ENCODE measurements at places on chromosomes 4 and X.

DNA sequence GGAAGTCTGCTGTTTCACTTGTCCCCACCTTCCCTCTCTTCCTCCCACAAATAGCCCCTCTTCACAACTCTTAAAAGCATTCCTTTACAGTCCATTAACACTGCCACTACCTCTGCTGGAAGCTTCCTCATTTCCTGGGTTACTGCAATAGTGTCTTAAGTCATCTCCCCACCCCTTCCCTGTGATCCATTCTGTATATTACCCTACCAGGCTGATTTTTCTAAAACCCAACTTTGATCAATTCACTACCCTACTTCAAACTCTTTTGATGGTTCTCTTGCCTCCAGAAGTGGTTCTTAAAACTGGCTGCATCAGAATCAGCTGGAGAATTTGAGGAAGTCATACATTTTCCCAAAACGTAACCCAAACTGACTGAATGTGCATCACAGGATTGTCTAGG, 8.8 kb upstream of the XIAP start:
- no peak for DNase-seq

- no peak for DNase-seq
These were observed 52.0 kb upstream of the IL13RA1 start for GRCh38 chrX:118675326-118675965.

DNA sequence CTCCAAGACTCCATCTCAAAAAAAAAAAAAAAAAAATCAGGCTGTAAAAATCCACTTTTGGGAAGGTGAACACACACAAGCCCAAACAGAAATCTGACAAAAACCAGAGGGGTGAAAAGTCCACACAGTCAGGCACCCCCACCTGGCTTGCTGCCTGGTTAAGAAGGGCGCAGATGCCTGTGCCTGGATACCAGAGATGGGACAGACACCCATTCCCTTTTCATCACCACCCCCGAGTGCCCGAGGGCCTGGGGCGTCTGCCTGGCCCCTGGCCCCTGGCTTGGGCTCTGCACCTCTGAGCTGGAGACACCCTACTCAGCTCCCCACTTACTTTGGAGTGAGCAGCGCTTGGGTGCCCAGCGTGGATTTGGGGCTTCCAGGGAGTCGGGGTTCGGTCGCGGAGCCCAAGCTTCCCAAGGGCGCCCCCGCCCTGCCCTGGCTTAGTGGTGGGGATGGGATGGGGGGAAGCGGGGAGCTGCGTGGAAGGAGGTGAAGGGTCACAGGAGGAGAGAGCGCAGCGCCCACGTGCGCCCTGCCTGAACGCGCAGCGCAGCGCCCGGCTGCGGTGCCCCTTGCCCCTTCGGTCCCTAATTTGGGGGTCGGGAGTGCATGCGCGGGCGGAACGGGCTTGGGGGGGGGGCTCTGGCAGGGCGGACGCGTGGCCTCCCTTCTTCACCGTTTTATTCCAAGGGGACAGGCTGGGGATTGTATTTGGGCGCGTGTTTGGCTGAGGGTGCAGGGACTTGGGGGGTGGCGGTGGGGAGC, 11.3 kb downstream of the SHOX start:
- DNase-seq, result no peak

- no peak for DNase-seq
These were observed 15.2 kb downstream of the GAB1 start for GRCh38 chr4:143351774-143352451.

- DNase-seq, result no peak
These were observed 179.6 kb downstream of the KDR start for GRCh38 chr4:54945838-54946237.

GRCh38 chr4:56112377-56112776, 163.6 kb downstream of the CEP135 start:
- no peak for DNase-seq

DNA sequence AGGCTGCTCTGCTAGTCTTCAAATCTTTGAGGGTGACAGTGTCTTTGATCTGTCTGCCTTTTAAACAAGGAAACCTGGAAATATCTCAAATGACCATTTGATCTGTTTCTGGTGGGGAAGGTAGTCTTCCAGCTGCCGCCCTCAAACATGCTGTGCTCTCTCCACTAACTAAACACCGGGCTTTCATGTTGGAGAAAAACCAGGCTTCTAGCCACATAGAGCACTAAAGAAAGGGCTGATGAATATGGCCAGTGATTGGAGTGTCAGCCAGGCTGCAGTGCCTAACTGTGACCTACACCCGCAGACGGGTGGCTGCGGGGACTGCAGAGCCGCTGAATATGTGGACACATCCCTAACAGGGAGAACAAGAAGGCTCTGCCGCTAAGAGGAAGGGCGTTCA, 85.9 kb downstream of the UNC5C start:
- no peak for DNase-seq

DNA sequence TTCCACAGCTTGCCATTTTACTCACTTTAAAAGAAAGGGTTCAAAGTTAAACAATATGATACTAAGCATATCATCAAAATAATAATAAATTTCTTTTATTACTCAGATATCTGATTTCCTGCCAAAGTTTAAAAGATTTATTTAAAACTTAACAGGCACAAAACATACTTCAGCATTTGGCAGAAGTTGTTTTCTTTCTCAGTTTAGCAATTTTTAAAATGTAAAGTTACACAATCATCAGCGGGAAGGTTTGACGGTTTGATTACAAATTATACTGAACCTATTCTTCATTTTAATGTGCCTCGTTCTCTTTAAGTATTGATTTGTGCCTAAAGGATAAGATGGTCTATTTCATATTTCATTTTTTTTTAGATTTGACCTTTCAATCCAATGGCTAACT, 227.2 kb downstream of the APBB2 start:
- no peak for DNase-seq

DNA sequence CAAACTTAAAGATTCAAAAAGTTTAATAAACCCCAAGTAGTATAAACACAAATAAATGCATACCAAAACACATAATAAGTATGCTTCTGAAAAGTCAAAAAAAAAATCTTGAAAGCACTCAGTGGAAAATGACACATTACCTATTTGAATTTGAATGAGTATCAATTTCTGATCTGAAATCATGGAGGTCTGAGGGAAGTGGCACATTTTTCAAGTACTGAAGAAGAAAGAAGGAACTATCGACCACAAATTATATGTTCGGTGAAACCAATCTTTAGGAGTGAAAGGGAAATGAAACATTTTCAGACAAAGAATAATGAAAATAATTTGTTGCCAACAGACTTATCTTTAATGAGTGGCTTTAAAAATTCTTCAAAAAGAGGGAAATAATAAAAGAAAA, 12.1 kb upstream of the F9 start:
- DNase-seq, result no peak

GRCh38 chr4:103364083-103364482, 165.9 kb upstream of the CENPE start:
- DNase-seq, result no peak

DNA sequence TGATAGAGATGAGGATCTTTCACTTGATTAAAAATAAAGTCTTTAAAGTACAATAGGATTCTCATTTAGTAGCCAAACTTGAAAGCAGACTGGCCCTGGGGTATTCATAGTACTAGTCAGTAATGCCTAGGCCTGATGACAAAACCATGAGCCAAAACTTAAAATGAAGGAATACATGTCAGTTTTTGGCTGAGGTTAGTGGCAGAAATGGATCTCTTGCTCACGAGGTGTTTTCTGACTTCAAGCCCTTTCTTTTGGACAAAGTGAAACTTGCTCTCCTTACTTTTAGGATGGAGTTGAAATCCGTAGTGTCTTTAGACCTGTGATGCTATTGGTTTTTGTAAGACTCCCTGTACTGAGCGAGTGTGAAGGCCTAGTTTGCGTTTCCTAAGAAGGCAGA, 157.7 kb downstream of the CCNG2 start:
- no peak for DNase-seq

DNA sequence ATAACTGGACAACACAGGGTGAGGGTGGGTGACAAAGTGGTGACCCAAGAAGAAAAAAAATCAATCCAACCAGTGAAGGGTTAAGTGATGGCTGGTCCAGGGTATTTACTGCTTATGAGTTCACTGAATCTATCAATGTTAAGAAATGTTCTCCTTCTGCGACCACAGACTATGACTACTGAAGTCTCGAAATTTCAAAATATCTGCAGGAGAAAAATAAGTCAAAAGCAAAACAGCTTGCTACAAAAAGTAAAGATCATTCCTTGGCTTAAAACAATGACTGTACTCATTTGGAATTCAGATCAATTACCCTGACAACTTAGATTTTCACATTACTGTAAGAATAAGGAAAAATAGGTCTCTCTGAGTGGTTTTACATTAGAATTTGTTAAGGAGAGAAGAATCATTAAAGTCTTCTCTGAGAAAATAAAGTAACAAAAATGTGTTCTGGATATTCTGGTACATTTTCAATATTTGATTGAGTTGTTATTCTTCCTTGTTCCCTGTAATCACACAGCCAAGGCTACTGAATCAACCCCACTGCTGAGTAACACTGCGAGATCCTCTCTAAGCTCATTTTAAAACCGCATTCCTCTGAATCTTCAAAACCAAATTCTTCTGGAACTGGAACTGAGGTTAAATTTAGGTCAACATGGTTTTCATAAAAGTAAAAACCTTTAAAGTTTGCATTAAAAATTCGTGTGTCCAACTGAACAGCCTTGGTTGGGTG, 22.7 kb downstream of the SMPX start:
- no peak for DNase-seq

DNA sequence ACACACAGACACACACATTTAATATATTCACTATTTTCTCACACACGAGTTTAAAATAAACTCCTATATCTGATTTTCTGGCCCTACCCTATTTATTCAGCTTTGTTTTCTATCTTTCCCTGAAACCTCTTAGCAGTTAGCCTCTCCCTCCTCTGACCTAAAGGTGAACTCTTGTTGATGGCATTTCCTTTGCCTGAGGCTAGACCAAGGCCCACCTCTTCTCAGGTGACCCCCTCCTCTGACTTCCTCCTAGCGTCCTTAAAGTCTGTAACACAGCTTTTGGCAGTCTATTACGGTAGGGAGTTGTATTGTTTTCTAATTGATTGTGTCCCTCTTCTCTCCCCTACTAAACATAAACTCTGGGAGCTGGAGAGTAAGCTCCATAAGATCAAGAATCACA, 1.7 kb upstream of the SRPX2 start:
- no peak for DNase-seq

GRCh38 chrX:154696676-154697045, 43.3 kb upstream of the CTAG2 start:
- DNase-seq, result no peak

DNA sequence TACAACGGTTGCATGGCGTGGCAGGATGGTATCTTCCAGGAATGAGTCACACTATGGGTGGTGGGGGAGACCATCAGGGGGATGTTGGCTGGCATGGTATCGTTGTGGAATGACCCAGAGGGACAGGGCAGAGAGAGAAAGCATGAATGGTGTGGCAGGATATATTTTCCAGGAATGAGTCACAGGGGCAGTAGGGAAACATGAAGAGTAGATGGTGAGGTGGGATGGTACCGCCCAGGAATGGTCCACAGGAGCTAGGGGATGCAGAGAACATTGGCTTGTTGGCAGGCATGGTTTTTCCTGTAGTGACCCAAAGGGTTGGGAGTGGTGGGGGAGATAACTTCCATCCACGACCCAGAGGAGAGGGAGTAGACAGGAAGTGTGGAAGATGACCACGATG, 62.4 kb downstream of the MAOA start:
- no peak for DNase-seq

DNA sequence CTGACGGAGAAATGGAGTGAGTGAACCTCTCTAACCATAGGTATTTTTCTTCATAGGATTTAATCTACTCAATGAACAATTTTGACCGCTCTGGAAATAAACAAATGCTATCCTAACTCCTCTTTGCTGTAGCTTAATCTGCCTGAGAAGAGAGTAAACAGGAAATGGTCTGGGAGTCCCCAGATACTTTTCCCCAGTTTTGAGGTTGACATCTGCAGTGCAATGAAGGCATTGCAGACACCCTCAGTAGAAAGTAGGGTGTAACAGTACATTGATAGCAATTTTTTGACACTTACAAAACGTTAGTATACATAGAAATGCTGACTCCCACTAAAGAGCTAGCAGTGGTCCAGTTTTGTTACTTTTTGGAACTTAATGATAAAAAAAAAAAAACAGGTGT, 495.9 kb upstream of the FAM241A start:
- DNase-seq, result no peak

DNA sequence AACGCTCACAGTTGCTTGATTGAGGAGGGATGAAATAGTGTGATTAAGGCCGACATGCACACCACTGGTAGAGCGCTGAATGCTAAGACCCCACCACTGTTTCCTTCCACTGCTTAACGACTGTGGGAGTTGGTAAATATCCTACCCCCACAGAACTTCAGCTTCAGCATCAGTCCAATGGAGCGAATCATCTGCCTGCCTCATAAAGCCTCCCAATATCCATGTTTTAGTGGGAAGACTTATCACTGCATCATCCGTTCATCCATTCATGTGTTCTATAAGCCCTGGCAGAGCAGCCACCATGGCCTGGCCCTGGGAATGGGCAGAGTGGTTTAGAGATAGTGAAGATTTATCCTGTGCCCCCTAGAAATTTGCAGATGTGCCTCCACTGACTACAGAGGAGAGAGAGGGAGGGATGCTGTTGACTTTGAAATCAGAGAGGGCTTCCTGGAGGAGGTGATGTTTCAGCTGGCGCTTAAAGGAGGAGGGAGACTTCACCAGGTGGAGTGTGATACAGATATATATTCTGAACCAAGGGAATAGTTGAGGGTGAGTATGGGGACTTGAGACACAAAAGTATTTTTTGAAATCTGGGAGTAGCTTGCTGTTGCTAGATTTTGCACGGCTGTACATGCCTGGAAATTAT, 71.9 kb upstream of the STX18 start:
- DNase-seq, result no peak

DNA sequence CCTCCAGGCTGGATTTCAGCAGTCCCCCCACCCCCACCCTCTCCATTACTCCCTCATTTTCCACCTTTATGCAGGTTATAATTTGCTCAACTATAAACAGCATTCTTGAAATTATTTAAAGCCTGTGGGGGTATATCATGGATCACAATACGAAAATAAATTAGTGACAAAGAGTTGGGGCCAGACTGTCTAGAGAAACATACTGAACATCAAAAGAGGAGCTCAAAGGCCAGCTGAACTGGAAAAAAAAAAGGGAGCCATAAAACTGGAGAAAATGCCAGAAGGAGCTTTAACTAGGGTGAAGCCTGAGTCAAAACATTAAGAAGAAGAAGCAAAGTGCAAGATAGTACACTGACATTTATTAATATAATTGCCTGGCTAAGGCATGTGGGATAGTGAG, 137.8 kb downstream of the ANTXR2 start:
- DNase-seq, result no peak

GRCh38 chr4:119682099-119682498, 53.5 kb upstream of the PDE5A start:
- DNase-seq, result no peak

GRCh38 chrX:131951166-131951565, 71.9 kb upstream of the STK26 start:
- DNase-seq, result no peak

DNA sequence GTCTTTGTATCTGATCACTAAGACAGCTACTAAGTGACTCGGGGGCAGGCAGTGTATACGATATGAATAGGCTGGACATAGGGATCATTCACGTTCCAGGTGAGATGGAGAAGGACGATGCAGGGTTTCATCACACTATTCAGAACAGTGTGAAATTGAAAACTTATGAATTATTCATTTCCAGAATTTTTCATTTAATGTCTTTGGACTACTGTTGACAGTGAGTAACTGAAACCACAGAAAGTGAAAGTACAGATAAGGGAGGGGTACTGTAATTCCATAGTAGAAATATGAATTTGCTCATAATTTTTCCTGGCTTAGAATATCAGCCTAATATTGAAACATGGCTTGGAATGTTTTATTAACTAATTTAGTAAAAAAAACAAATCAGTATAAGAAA, 24.4 kb downstream of the TMEM144 start:
- no peak for DNase-seq
